Naive thymus-derived CD4-positive, alpha-beta T cell (primary cell): ENCODE measurements at places on chromosomes 13 and 19.

DNA sequence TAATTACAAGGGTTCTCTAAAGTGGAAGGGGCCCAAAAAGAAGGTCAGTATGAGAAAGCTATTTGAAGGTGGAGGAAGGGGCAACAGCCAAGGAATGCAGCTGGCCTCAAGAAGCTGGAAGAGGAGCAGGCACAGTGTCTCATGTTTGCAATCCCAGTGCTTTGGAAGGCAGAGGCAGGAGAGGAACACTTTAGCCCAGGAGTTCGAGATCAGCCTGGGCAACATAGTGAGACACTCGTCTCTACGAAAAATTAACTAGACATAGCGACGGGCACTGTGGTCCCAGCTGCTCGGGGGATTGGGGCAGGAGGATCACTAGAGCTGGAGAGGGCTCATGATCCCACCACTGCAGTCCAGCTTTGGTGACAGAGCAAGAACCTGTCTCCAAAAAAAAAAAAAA lies 656 bp upstream of the NEK3 start:
- peak overlapping the region; percentile 69 for H3K4me3 ChIP-seq
- no peak for DNase-seq
- H3K27ac ChIP-seq, result no peak overlapping the region
- H3K27me3 ChIP-seq, result no peaks in the 10 kb centered on the region

DNA sequence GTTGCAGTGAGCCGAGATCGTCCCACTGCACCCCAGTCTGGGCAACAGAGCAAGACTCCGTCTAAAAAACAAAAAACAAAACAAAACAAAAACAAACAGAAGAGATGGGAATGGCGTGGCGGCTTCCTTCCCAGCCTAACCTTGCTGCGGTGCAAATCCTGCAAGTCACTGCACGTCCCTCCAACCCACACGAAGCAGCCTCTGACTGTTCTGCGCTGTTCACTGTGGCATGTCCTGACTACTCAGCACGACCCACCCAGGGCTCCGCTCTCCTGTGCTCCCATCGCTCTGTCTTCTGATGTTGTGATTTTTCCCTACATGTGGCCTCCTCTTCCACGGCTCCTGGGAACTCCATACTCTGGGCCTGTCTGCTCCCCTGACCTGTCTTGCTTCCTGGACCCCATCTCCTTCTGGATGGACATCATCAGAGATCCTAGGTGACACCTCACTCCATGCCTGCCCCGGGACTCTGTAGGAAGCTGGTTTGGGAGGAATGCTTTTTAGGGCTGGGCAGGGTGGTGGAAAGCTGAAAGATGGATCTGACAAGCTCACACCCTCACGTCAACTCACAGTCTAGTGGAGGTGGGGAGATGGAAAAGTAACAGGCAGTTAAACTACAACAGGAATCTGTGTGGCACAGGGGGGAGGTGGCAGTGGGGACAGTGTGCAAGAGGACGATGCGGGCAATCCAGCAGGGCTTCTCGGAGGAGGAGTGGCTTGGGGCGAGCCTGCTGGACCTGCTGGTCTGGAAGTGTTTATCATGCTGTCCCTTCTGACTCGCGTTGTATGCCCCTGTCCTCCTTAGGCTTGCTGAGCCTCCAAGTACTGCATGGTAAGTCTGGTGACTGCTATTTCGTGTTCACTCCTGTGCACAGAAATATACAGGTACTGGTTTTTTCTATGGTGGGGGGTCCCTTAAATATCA lies 18.8 kb downstream of the ZSCAN5A start:
- no peak for DNase-seq
- H3K27me3 ChIP-seq, result no peaks in the 10 kb centered on the region
- no peak overlapping the region for H3K4me3 ChIP-seq
- no peaks in the 10 kb centered on the region for H3K4me1 ChIP-seq
- no peaks in the 10 kb centered on the region for H3K36me3 ChIP-seq

- H3K4me3 ChIP-seq, result peak overlapping the region; percentile 92
- DNase-seq, result no peak
- H3K4me1 ChIP-seq, result peaks cover 26% of the 10 kb centered on the region
- peaks cover 4% of the 10 kb centered on the region for H3K36me3 ChIP-seq
These were observed 963 bp downstream of the VPS36 start for GRCh38 chr13:52449331-52450011.

GRCh38 chr13:75333103-75333502 lies 148.9 kb downstream of the TBC1D4 start:
- H3K4me1 ChIP-seq, result no peaks in the 10 kb centered on the region
- no peaks in the 10 kb centered on the region for H3K36me3 ChIP-seq
- no peak overlapping the region for H3K27ac ChIP-seq
- H3K27me3 ChIP-seq, result no peaks in the 10 kb centered on the region
- H3K4me3 ChIP-seq, result no peak overlapping the region

GRCh38 chr19:34359140-34359953 lies 5.6 kb upstream of the GPI start:
- H3K4me3 ChIP-seq, result peak overlapping the region; percentile 55
- H3K27ac ChIP-seq, result peak overlapping the region; percentile 66
- H3K4me1 ChIP-seq, result peaks cover 15% of the 10 kb centered on the region
- no peaks in the 10 kb centered on the region for H3K27me3 ChIP-seq

DNA sequence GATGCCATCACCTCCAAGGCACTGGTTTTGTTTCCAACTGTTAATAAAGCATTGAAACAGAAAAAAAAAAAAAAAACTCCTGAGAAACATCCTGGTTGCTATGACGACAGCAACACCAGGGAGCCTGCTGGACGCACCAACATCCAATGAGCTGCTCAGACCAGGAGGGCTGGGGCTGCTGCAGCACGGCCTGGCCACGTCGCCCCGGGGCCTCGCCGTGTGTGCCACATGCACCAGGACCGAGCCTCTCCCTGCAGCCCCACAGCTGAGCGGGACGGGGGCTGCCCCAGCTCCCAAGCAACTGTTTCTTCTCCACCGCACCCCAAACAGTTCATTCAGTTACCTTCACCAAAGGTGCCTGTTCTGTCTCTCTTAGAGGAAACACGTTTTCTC lies 54.5 kb downstream of the RASA3 start:
- H3K27ac ChIP-seq, result peak overlapping the region; percentile 61
- no peak overlapping the region for H3K4me3 ChIP-seq
- H3K4me1 ChIP-seq, result peaks cover 19% of the 10 kb centered on the region

GRCh38 chr19:2783781-2784145 lies 690 bp upstream of the SGTA start:
- no peaks in the 10 kb centered on the region for H3K27me3 ChIP-seq
- no peaks in the 10 kb centered on the region for H3K36me3 ChIP-seq
- H3K27ac ChIP-seq, result peak overlapping the region; percentile 95
- peak overlapping the region; percentile 90 for H3K4me3 ChIP-seq
- no peak for DNase-seq
- peaks cover 33% of the 10 kb centered on the region for H3K4me1 ChIP-seq

GRCh38 chr19:17718947-17719711 lies at the start of gene MAP1S:
MAP1S (plus strand) TSS chr19:17719480; CDS start chr19:17719503, 23 bp downstream.
- peak within 1 kb of the TSS; percentile 76 for H3K27ac ChIP-seq
- peak within 1 kb of the TSS; percentile 71 for H3K4me3 ChIP-seq
- peak; percentile 26 for DNase-seq
- H3K4me1 ChIP-seq, result peaks cover 24% of the 10 kb centered on the region

DNA sequence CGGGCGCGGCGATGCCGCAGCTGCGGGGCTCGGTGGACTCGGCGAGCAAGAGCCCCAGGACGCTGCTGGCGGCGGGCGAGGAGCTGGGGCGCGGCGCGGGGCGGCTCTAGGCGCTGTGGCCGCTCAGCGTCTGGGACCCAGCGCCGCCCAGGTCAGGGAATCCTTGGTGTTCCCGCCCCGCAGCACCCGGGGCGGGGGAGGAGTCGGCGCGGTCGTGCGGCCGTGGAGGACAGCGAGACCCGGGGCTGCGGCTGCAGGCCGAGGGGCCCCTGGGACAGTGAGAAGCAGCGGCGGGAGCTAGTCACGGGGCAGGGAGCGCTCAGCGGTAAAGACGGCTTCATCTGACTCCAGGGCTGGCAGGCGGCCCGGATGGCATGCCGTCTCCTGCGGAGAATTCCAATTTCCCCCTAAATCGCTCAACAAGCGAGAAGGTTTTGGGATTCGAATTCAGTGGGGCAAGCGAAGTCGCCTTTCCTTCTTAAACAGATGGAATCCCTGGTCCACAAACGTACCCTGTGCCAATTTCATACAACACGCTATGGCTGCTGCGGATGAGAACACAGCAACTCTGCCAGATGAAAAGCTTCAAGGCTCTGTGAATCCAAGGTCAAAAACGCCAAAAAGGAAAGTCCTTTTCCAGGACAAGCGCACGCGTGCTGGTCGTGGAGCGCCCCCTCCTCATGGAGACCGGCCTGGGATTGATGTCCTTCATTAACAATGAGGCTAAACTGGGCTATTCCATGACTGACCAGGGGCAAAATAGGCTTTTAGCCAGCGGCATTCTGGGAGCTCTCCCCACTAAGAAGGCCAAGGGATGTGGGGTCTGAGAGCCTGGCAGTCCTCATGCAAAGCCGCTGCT lies 4.2 kb upstream of the ZSCAN4 start:
- H3K4me1 ChIP-seq, result no peaks in the 10 kb centered on the region
- H3K36me3 ChIP-seq, result no peaks in the 10 kb centered on the region
- H3K4me3 ChIP-seq, result no peak overlapping the region
- H3K27ac ChIP-seq, result no peak overlapping the region
- H3K27me3 ChIP-seq, result peaks cover 13% of the 10 kb centered on the region

GRCh38 chr19:35868172-35868822 lies at the start of gene APLP1:
APLP1 (plus strand) TSS chr19:35868574; CDS start chr19:35868637, 63 bp downstream.
- H3K4me1 ChIP-seq, result peaks cover 18% of the 10 kb centered on the region
- no peak within 1 kb of the TSS for H3K27ac ChIP-seq
- peaks cover 7% of the 10 kb centered on the region for H3K27me3 ChIP-seq
